D721Med (cell line): ENCODE measurements at places on chromosomes 12 and 14.

- DNase-seq = no peak
Measured at GRCh38 chr14:27181333-27181732, 583.5 kb upstream of the NOVA1 start.

- no peak for DNase-seq
Measured at GRCh38 chr12:48988030-48988649, 10.0 kb downstream of the WNT1 start.

- DNase-seq = no peak
Measured at GRCh38 chr12:112997506-112997905, 19.2 kb downstream of the OAS2 start.

DNA sequence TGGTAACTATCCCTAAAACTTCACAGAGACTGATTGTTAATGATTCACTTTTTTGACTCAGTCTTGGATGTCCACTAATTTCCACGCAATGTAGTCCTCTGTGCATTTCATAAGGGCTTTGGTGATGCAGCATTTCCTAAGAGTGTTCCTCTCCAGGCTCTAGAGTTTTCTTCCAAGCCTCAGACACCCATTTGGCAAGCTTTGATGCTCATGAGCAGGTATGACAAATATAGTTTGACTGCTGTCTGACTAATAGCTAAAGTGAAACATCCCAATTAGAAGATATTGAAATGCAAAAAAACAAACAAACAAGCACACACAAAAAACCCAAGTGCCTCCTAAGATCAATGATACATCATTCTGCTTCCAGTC, 1.5 kb upstream of the VAMP1 start:
- no peak for DNase-seq

GRCh38 chr12:131102493-131102931, 148.8 kb downstream of the ADGRD1 start:
- DNase-seq = no peak

GRCh38 chr12:104991565-104992128, 5.5 kb downstream of the NOPCHAP1 start:
- DNase-seq = no peak

- no peak for DNase-seq
Measured at GRCh38 chr12:22835431-22835830, 210.5 kb downstream of the ETNK1 start.

DNA sequence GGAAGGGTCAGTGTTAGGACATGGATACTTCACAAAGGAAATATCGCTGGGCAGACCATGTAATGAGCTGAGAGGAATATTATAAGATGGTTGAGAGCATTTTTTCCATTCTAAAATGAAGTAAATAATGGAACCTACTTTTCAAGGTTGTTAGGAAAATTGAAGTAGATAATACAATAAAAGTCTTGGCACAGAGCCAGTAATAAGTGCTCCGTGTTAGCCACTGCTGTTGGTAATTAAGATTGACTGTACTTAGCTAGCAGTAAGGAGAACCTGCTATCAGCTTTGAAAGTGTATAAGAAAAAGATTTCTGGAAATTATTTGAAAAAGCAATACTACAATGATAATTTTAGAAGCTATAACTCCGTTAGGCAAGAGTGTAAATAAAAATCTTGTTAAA, 77.6 kb downstream of the SCAF11 start:
- no peak for DNase-seq

DNA sequence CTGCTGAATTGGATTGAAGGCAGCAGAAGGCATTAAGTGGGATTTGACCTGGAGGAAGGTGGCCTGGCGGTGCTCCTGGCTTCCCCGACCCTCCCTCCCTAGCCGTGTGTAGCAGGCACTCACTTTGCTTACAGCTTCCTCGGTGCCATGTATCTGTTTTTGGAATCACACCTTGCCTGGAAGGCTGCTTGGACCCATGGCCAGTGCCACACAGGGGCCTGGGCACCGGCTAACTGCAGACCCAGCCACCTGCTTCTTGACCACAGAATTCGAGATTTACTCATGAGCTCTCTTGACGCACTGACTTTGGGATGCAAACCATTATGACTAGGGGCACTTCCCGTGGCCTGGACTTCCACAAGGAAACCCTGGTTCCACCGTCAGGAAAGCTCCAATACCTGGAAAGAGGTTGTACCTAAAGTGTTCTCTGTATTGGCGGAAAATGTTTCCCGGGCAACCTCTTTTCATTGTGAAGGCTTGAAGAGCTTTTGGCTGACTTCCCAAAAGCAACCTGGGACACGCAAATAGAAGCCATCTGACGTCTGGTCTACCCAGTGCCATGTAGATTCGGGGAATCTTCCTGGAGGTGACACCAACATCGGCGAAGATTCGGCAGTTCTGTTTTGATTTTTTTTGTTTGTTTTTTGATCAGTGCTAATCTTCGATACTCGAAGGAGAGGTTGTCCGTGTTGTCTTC, 125.6 kb upstream of the RTL1 start:
- no peak for DNase-seq
